D721Med (cell line): ENCODE measurements at places on chromosomes 5 and 9.

GRCh38 chr9:102507044-102507687 lies 488.0 kb upstream of the CYLC2 start:
- DNase-seq = no peak

- DNase-seq = no peak
Observed at GRCh38 chr9:77779010-77779409, 130.9 kb upstream of the GNA14 start.

GRCh38 chr9:100303747-100304146 lies 49.0 kb downstream of the TEX10 start:
- DNase-seq = no peak

- no peak for DNase-seq
Observed at GRCh38 chr5:113660706-113661250, 147.3 kb downstream of the YTHDC2 start.

DNA sequence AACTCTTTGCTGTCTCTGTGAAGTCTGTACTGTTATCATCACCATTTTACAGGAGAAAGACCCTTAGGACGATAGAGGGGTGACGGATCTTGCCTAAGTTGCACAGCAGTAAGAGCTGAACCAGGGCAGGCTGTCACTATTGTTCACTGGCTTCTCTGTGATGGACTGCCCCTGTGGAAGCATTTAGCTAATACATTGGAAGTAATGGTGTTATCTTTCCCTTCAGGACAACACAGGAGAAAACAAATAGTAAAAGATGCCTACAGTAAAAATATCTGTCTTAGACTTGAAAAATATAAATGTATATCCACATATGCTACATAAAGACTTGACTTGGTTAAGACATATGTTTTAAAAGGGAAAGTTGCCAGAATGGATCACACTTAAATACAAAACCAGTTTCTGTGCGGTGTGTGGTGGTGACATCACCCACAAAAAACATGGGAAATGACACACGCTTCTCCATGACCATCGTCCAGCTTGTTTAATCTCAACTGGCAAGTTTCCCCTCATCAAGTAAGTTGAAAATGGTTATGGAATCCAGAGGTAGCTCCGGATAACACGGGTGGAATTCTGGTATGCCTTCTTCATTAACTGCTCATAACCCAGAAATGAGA lies 351.8 kb downstream of the EBF1 start:
- no peak for DNase-seq

DNA sequence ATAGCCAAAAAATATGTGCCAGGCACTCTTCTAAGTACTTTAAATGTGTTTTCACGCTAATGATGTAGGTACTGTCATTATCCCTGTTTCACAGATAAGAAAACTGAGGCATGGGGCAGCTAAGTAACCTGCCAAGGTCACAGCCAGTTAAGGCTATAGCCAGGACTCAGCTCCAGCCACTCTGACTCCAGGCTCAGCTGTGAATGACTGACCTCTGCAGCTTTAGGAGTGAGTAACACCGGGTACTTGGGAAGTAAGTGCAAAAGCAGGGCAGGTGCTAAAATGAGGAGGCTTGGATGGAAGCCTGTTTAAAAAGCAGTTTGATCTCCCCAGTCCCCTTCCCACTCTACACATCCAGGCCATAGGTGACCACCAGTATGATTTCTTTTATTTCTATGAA lies 10.6 kb upstream of the SHC3 start:
- no peak for DNase-seq

- DNase-seq = no peak
Observed at GRCh38 chr5:68924481-68925145, 169.2 kb upstream of the SLC30A5 start.

DNA sequence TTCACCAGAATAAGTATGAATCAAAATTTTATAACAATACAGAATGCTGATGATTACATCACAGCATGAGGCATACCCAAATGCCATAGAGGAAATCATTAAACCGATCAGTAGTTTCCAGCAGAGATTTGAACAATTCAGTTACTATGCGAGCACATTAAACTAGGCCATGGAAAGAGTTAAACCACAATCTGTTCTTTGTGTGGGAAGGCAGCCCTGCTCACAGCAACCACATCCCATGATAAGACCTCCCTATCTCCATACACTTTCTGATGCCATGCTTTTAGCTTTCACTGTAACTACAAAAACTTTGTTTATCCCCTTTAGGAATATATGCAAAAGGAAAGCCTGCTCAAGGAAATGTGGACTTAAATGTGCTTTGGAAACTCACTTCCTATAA lies 4.5 kb downstream of the NFIB start:
- DNase-seq = no peak

- DNase-seq = no peak
Observed at GRCh38 chr9:87531370-87532295, 34.0 kb downstream of the DAPK1 start.

DNA sequence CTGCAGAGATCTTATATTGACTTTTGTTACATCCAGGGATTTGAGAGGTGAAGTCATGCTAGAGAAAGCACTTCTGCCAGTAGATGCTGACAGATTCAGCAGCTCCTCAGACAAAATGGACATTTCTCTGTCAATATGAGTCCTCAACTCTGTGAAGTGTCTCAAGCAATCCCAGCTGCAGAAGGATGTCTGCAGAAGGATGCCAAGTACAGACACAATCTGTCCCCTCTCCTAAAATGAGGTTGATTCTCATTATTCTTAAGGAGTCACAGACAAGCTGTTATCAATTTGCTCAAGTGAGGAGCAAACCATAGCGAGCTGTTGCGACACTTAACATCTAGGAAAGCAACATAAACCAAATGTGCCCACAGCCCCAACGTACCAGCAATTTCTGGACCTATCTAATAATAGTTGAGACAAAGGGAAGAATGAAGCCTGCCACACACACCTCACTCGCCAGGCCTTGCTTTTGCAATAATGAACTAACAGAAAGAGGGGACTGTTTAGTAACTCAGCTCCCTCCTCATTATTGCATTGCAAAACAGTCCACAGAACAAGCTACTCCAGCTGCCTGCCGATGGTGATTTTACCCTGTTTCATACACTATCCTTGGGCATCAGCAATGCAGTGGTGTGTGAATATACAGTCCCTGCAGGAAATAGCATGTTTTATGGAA lies 364.2 kb upstream of the PDE4D start:
- no peak for DNase-seq

- no peak for DNase-seq
Observed at GRCh38 chr5:2874099-2874498, 122.6 kb upstream of the IRX2 start.

- no peak for DNase-seq
Observed at GRCh38 chr9:18861609-18862544, 171.1 kb downstream of the SAXO1 start.

DNA sequence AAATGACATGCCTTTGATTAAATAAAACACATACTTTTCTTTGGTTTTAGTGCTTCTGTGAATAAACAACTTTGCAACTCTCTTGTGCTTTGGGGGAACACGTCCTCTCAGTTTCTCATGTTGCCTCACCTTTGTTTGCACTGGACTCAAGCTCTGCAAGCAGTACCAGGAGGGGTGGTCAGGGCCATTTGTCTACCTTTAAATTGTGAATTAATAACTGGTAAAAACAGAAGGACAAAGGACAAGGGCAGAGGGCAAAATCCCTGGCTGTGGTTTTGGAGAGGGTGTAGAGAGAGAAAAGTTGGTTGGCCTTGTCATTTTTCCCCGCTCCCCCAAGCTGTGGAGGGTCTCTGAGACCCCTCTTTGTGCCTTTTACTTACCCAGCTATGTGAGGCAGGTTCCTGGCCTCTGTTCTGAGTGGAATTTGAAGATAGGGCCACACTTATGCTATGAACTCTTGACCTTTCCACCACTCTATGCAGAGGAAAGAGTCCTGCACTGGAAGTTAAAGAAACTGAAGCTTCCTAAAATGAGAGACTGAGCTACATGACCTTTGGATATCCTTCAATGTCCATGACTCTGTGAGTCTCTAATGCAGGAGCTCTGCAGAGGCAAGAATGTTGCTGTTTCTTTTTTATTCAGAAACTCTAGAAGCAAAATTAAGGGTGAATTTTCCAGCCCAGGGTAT lies 55.1 kb upstream of the MOCS2 start:
- DNase-seq = no peak

- DNase-seq = no peak
Observed at GRCh38 chr9:34513567-34514214, 9.1 kb downstream of the ENHO start.

DNA sequence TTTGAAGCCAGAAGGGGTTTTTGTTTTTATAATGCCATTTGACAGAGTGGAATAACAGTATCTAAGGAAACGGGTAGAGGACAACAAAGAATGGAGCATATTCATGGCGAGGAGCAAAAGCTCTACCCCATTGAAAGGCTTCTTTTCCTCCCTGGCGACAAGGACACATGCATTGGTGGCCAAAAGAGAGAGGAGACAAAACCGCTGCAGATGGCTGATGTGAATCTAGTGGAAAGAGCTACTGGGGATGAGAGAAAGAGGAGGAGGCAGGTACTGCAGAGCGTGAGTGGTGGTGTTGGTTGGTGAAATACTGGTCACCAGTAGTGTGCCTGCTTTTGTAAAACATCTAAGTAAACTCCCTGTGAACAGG lies 491 bp downstream of the APC start:
- DNase-seq = no peak

DNA sequence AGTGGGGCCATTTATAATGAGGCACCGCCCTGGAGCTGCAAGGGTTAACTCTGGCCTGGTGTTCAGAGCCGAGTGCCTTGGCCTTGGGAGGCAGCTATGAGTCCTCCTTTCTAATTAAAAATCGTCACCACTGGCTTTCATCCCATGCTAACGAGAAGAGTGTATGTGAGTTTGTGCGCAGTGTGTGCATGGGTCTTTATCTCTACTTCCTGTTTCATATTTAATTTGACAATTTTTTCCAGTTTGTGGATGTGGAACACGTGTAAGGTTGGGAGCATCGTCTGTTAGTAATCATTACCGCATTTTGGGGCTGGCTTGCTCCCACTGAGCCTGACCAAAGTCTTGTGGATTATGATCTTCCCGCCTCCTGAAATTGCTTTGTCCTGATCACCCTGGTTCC lies 76.4 kb downstream of the NDFIP1 start:
- no peak for DNase-seq

GRCh38 chr9:110742741-110743371 lies 74.3 kb downstream of the MUSK start:
- DNase-seq = no peak

DNA sequence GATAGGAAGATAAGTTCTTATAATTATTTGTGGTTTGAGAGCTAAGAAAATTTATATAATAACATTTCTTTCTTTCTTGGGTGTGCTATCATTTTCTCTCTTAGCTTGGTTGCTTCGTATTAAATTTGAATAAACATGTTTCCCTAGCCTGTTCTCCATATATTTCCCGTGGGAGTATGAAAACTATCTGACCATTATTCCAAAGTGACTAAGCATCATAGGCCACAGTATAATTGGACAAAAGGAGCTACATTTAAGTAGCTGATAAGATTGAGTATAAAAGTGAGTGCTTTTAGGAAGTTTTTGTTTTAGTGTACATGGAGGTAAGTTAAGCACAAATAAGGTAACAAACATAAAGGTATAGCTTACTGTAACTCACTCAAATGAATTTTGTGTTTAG lies 8.4 kb upstream of the OSMR start:
- no peak for DNase-seq

- DNase-seq = no peak
Observed at GRCh38 chr5:78527925-78528324, 120.6 kb downstream of the LHFPL2 start.

- DNase-seq = no peak
Observed at GRCh38 chr9:115590011-115590410, 472.1 kb upstream of the TNC start.

DNA sequence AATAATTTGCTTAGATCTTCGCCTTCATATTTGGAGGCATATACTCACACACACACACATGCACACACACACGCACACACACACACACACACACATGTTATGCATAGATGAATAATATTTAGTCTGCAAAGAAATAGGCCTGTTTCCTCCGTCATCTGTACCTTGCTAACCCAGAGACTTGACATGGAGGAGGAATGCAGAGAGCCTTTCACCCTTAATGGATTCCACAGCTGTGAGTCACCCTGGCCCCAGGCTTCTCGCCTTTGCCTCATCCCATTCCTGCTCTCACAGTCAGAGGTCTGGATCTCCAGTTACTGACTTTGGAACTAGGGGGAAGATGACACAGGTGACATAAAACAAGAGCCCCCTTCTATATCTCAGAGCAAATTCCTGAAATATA lies 29.7 kb downstream of the ZNF462 start:
- no peak for DNase-seq

GRCh38 chr5:107543868-107544267 lies 126.9 kb downstream of the EFNA5 start:
- no peak for DNase-seq

DNA sequence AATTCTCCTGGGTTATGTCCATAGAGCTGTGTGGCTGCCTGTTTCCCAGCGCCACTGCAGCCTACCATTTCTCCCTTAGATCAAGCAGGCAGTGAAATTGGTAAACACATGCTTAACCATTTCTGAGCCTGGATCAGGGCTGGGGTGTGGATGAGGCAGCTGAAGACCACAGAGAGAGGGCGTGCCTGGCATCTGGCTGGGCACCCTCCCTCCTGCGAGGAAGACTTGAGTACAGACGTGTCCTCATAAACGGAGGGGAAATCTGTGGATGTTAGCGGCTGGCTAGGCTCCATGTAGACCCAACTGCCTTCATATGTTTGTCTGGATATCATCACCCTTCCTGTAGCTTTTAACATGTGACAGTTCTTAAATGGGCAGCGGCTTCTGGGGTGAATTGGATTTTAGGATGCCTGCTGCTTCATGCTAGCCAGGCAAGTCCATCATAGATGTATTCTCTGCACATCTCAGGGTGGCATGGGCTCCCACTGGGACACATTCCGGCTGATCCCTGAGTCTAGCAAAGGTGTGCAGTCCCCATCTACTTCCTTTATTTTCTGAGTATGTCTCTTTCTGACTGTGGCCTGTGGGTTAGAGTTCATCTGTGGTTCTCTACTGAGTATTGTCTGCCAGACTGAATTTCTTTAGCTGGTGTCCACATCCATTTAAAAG lies 11.0 kb downstream of the RGS3 start:
- no peak for DNase-seq

- DNase-seq = peak; percentile 80
Observed at GRCh38 chr5:154610321-154611154, 132.5 kb upstream of the HAND1 start.

- DNase-seq = no peak
Observed at GRCh38 chr5:116272281-116272941, 187.6 kb downstream of the COMMD10 start.

DNA sequence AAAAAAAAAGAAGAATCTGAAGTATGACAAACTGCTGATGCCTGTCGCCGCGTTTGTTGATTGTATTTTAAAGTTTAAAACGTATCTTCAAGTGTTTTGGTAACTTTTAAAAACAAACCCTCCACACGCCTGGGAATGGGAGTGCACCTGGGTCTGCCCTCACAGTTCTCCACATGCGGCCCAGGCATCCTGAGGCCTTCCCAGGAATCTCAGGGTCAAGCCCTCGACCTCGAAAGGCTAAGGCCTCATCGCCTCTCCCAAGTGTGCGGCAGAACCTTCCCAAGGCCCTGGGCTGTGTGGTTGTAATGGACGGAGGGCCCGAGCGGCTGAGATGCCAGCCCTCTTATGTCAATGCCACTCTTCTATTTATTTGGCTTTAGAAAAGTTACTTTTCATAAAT lies 94.4 kb downstream of the CAMSAP1 start:
- no peak for DNase-seq

- no peak for DNase-seq
Observed at GRCh38 chr5:107517185-107518033, 153.3 kb downstream of the EFNA5 start.
